Activated T-cell treated with anti-CD3 and anti-CD28 coated beads, Interleukin-2, amount 50 U/mL, for 4 hours (primary cell): ENCODE measurements at places on chromosomes 7 and 10. TPM values are rescaled to one million over a fixed set of nuclear protein-coding genes. Genes with fewer than 3 reads are reported as not detected.

EBF3 gene
- not detected for total RNA-seq

PTPN12 gene
- 5.9 TPM for total RNA-seq

GRCh38 chr10:59064759-59065539, 111.5 kb upstream of the PHYHIPL start:
- DNase-seq = no peak

- DNase-seq = no peak
These were observed 47.3 kb upstream of the CPN1 start for GRCh38 chr10:100128951-100129350.

DNA sequence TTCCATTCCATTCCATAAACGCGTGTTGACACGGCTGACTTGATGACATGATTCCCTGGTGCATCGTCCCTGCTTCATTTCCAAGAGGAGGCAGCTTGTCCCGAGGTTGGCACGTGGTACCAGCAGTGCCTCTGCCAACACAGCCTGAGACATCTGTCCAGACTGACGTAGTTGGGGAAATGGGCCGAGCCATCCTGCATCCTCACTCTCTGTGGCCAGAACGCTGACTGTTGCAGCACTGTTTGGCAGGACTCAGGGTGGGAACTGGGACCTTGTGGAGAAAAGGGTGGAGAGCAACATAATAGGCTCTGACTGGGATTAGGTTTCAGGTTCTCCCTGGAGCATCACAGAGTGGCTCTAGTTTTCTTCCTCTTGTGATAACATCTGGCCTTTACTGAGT, 118.6 kb upstream of the BTBD16 start:
- DNase-seq = no peak

- no peak for DNase-seq
These were observed 60.2 kb upstream of the PTPN12 start for GRCh38 chr7:77476871-77477270.

DNA sequence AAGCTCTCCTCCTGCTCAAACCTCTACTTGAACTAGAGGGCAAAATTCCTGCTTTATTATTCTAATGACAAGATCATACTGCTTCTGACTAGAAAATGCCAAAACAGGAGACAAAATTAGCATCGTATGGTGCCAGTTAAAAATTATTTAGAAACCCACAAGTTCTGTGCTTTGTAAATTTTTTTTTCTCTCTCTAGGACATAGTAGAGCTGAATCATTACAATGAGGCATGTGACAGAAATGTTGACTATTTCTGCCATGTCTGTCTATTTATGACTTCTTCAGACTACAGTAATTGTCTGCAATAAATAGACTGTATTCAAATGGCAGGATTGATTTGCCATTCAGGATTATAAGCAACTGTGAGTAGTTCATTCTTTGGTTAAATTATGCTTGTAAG, 335.8 kb downstream of the PRPF18 start:
- DNase-seq = no peak

GRCh38 chr10:80498833-80499741, 38.6 kb upstream of the SH2D4B start:
- peak; percentile 54 for DNase-seq

IFIT2 gene
- total RNA-seq = 1.5 TPM

DNA sequence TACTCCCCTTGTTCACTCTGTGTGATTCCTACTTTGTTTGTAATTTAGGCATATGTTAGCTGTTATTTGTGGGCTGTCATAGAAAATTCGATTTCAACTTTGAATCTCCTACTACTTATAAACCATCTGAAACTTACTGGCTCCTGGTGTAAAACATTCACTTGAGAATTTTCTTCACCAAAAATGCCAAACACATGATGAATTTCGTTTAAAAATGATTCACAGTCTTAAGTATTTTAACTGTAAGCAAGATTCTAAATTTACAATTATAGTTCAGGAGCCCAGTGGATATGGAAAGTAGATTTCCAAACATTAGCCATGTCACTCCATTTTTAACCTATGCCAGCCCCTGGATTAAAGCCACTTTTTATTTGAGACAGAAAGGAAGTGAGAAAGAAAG, 3.1 kb downstream of the CPED1 start:
- DNase-seq = no peak
